Heart left ventricle (tissue), 16 donors: ENCODE measurements at places on chromosomes 12 and 14. TPM values are rescaled to one million over a fixed set of nuclear protein-coding genes. Genes with fewer than 3 reads are reported as not detected.

DNA sequence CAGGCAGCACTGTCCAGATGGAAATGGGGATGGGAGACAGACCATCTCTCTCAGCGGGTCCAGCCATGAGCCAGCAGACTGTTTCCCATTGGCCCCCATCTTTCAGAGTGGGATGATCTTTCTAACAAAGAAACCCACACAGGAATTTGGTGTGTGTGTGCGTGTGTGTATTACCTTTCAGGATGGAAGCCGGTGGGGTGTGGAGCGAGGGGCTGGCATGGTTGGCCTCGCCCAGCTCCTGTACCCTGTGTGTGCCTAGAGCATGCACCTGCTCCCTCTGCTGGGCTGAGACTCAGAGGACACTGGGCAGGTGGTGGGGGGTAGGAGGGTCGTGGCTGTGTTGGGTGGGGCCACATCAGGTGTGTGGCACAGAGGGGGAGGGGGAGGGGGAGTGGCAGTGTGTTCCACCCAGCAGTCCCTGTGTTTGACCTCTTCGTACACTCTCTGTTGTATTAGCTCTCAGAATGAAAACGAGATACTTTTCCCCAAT is 33.0 kb upstream of the TSPAN9 start:
- no peak for DNase-seq
- no peaks in the 10 kb centered on the region for H3K36me3 ChIP-seq
- peaks cover 18% of the 10 kb centered on the region for H3K4me1 ChIP-seq
- no peak overlapping the region for H3K27ac ChIP-seq
- no peak overlapping the region for H3K4me3 ChIP-seq

GRCh38 chr14:82796086-82796485 is 1262.4 kb upstream of the SEL1L start:
- no peaks in the 10 kb centered on the region for H3K36me3 ChIP-seq
- no peak overlapping the region for H3K27ac ChIP-seq
- H3K4me3 ChIP-seq: no peak overlapping the region

GRCh38 chr12:913919-914698 is 35.4 kb downstream of the RAD52 start:
- no peaks in the 10 kb centered on the region for H3K27me3 ChIP-seq
- no peak for DNase-seq
- peaks cover 27% of the 10 kb centered on the region for H3K4me1 ChIP-seq
- no peak overlapping the region for H3K27ac ChIP-seq
- no peak overlapping the region for H3K4me3 ChIP-seq

DNA sequence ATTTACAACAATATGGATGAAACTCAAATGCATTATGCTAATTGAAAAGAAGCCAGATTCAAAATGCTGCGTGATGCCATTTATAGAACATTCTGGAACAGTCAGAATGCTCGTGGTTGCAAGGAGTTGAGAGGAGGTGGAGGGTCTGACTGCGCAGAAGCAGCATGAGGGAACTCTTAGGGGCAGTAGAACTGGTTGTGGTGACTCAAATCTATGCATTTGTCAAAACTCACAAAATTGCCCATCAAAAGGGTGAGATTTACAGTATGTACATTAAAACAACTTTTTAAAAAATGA is 113.7 kb upstream of the PDZRN4 start:
- H3K27ac ChIP-seq: no peak overlapping the region
- H3K27me3 ChIP-seq: no peaks in the 10 kb centered on the region
- H3K4me3 ChIP-seq: no peak overlapping the region

- H3K4me3 ChIP-seq: no peak overlapping the region
- H3K27me3 ChIP-seq: no peaks in the 10 kb centered on the region
- H3K4me1 ChIP-seq: no peaks in the 10 kb centered on the region
- DNase-seq: no peak
- no peak overlapping the region for H3K27ac ChIP-seq
- H3K36me3 ChIP-seq: no peaks in the 10 kb centered on the region
These were observed 271.8 kb downstream of the ALG10 start for GRCh38 chr12:34294137-34294536.

DNA sequence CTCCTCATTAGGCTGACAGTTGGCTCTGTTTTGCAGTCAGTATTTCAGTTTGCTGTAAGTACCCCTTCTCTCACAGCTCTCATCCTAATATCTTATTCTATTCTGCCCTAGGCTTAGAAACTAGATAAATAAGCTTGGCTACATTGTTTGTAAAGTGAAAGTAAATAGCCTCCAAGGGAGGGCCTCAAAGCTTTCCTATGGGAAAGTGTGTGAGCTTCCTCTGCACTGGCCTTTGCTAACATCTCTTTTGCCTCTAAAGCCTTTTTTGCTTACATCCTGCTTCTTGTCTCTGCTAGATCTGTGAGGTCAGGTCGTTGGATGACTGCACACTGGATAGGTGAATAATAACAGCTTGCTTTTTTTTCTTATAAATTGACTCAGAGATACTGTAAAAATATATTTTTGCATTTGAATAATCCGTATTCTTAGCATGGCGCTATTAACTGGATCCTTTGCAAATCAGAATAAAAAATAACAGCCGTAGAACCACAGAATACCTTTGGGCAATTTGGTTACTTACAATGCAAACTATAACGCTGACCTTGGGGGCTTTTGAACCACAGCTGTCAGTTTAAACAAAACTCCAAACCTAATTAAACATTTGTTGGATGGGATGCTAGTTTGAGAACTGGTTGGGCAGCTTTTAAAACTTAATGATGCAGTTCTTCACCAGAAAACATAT is 55.1 kb downstream of the TTC6 start:
- no peak for DNase-seq
- H3K4me3 ChIP-seq: no peak overlapping the region
- H3K36me3 ChIP-seq: no peaks in the 10 kb centered on the region
- no peak overlapping the region for H3K27ac ChIP-seq

DNA sequence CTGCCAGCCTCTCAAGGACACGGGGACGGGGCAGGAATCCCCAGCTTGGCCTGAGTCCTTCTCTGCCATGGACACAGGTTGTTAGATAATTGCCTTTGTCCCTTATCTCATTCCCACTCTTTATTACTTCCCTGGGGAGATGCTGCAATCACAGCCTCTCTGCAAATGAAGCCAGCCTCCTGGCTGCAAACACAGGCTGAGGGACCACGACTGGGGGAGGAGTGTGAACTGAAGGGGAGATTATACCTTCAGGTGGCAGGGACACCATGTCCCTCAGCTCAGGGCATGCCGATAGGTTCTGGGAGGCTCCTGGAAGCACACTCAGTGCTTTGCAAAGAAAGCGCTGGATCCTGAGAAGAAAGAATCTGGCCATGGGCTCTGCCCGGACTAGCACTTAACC is 16.1 kb upstream of the CHGA start:
- H3K4me3 ChIP-seq: no peak overlapping the region
- H3K36me3 ChIP-seq: no peaks in the 10 kb centered on the region
- H3K27me3 ChIP-seq: no peaks in the 10 kb centered on the region
- H3K27ac ChIP-seq: no peak overlapping the region

GRCh38 chr14:40204441-40205175 is 772.4 kb upstream of the FBXO33 start:
- no peaks in the 10 kb centered on the region for H3K36me3 ChIP-seq
- DNase-seq: no peak
- no peak overlapping the region for H3K27ac ChIP-seq
- no peaks in the 10 kb centered on the region for H3K4me1 ChIP-seq
- no peak overlapping the region for H3K4me3 ChIP-seq

DNA sequence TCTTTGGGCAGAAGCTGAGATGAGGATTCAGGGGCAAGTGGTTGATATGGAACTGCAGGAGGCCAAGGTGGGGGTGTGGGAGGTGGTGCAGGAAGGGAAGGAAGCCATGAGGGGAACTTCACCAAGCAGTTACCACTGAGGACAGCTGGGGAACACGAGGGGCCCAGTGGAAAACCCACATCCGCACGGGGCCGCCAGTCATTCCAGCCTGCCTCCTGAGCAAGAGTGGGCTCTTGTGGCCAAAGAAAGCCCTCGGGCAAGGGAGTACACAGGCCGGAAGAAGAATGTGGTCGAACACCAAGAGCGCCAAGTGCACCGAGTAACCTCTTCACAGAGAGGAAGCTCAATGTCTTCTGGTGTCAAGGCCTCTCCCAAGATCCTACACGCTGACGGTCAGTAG is 252.2 kb upstream of the FOXN3 start:
- no peaks in the 10 kb centered on the region for H3K36me3 ChIP-seq
- no peak overlapping the region for H3K4me3 ChIP-seq
- no peaks in the 10 kb centered on the region for H3K27me3 ChIP-seq
- DNase-seq: peak; percentile 31
- H3K4me1 ChIP-seq: no peaks in the 10 kb centered on the region

DNA sequence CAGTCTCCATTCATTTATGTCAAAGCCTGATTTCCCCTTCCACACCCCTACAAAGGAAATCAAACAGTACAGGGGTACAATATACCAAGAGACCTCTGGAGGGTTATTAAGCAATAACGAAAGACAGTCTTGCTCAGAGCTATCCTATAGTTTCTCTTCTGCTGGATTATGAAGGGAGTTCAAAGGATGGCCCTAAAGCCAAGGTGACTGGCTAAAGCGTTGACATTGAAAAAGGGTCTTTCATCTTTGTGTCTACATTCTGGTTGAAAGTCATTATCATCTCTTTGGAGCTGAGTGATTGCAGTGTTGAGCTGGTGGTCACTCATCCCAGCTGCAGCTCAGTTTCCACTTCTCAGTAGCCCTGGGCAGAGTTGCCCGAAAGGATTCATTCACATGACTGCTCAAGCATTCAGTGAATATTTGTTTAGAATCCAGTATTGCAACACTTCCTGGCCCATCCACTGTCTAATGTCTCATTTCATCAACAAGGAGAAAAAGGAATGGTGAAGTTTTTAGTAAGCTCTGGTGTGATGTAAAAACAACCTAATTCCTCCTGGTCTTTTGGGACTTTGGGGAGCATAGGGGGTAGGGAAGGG is 19.2 kb upstream of the TBX5 start:
- no peak overlapping the region for H3K27ac ChIP-seq
- H3K4me1 ChIP-seq: no peaks in the 10 kb centered on the region
- peaks cover 3% of the 10 kb centered on the region for H3K27me3 ChIP-seq
- H3K36me3 ChIP-seq: no peaks in the 10 kb centered on the region
- no peak for DNase-seq
- H3K4me3 ChIP-seq: no peak overlapping the region

GRCh38 chr12:54662026-54662425 is 13.9 kb upstream of the DCD start:
- H3K36me3 ChIP-seq: no peaks in the 10 kb centered on the region
- DNase-seq: no peak
- no peaks in the 10 kb centered on the region for H3K4me1 ChIP-seq
- no peaks in the 10 kb centered on the region for H3K27me3 ChIP-seq

DNA sequence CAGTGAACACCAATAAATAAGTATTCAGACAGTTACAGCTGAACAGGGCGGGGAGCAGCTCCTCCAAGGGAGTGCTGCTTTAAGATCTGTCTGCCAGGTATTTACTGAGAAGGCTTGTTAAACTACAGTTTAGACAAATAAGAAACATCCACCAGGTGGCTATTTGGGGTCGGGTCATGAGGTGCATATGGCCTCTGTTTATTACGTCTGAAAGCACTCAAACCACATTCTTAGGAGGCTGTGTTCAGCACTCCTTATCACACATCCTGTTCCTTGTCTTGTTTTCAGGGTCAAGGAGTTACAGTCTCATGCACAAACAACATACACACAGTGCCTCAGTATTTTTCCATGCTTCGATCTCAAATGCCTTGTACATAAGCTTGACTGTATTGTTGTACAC is 78.8 kb downstream of the KCNMB4 start:
- H3K27me3 ChIP-seq: no peaks in the 10 kb centered on the region
- H3K27ac ChIP-seq: no peak overlapping the region
- H3K4me1 ChIP-seq: no peaks in the 10 kb centered on the region

- H3K27me3 ChIP-seq: peaks cover 27% of the 10 kb centered on the region
- DNase-seq: no peak
- no peak overlapping the region for H3K4me3 ChIP-seq
- H3K4me1 ChIP-seq: no peaks in the 10 kb centered on the region
These were observed 519.3 kb downstream of the MED13L start for GRCh38 chr12:115758183-115758582.

GRCh38 chr12:111745211-111745610 is 21.5 kb upstream of the ALDH2 start:
- no peak overlapping the region for H3K27ac ChIP-seq
- peaks cover 14% of the 10 kb centered on the region for H3K4me1 ChIP-seq
- peaks cover 37% of the 10 kb centered on the region for H3K36me3 ChIP-seq
- no peak for DNase-seq

DNA sequence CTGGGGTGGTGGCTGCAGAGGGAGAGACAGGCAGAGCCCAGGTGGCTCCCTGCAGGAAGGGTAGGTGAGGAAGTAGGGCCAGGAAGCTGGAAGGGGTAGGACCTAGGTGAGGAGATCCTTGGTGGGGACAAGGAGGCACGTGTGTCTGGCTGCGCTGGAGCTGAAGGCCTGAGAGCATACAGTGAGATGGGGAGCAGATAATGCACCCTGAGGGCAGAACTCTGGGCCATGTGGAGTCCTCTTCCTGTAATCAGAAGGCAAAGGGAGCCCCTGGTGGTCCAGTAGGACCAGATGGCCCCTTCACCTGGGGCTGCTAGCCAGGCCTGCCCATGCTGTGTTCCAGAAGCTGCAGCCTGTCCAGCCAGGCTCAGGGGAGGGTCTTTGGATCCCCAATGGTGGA is 15.3 kb upstream of the KRT80 start:
- H3K4me1 ChIP-seq: peaks cover 12% of the 10 kb centered on the region
- DNase-seq: peak; percentile 18
- H3K27me3 ChIP-seq: no peaks in the 10 kb centered on the region
- H3K4me3 ChIP-seq: no peak overlapping the region
- H3K27ac ChIP-seq: no peak overlapping the region
- no peaks in the 10 kb centered on the region for H3K36me3 ChIP-seq

CCDC175 gene
- not detected for total RNA-seq

LHX5 gene
- total RNA-seq: not detected

C12orf50 gene
- not detected for total RNA-seq

ERP27 gene
- 0.93 TPM for total RNA-seq

P2RX2 gene
- total RNA-seq: not detected

NANOG gene
- 0.18 TPM for total RNA-seq

DPPA3 gene
- total RNA-seq: not detected

NKX2-1 gene
- total RNA-seq: not detected
